GM04503 (cell line): ENCODE measurements at places on chromosomes 11 and 22.

DNA sequence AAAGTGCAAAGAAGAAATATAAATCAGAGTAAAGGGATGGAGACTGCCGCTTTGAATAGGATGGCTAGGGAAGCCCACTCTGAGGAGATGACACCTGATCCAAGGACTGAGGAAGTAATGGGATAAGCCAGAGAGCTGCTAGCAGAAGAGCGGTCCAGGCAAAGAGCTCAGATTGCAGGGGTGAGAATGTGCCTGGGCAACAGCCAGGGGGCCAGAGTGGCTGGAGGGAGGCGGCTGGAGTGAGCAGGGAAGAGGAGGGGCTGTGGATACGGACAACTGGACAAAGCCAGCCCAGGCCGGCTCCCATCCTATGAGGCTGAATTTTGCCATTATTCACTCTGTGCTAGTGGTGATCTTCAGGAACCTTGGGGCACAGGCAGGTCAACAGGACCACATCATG lies 360.3 kb upstream of the SYN3 start:
- DNase-seq = no peak

- no peak for DNase-seq
Measured at GRCh38 chr22:17741866-17742526, 32.3 kb downstream of the BID start.

- DNase-seq = no peak
Measured at GRCh38 chr11:106021181-106021966, 666 bp downstream of the MSANTD4 start.

GRCh38 chr22:32501836-32502752 lies 27.5 kb downstream of the FBXO7 start:
- no peak for DNase-seq

DNA sequence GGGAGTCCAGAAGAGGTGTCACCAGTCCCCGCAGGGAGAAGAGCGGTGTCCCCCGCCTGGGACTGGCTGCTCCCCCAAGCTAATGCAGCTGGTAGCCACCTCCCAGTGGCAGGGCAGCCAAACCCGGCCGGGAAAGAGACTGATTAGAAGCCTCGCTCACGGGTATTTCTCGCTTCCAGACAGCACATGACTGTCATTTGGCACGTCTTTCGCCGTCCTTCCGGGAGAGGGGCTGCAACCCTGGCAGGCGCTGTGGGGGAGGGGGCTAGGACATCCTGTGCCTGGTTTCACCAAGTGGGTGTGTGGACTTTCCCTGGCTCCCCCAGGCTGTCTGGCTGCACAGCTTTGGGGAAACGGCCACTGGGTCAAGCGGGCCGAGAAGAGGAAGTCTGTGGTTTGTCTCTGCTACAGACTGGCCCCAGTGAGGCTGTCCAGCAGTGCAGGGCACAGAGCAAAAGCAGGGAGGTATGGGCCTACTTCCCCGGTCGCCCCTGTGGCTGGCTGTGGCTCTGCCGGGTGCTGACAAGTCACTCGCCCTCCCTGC lies 3.8 kb downstream of the CD81 start:
- no peak for DNase-seq

DNA sequence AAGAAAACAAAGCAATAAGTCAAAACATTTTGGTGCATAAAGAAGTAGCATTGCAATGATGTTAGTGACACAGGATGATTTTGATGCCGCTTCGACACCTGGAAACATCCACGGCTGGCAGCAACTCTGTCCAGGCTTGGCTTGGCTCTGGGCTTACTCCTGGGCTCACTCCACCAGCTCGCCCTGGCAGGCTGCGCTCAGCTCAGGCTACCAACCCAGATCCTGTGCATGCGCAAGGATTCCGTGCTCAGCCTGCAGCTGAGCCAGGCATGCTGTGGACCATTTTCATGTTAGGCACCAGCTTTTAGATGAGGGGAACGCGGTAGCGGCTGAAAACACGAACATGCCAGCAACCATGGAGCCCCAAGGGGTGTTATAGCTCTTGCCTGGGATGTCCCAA lies 66.0 kb downstream of the SLC25A17 start:
- no peak for DNase-seq

DNA sequence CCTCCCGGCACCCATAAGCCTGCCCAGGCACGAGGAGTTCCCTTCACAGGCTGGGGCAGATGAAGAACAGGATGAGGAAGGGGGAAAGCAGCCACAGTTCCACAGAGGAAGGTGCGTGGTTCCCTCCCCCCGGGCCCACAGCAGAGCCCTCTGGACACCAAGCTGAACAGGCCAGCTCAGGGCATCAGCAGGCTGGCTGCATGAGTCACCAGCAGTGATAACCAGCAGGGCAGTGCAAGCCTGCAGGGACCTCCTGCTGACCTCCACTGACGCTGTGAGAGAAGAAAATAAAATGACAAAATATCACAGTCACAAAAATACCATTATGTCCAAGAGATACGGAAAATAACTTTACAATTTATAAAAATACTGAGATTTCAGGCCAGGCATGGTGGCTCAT lies 11.5 kb downstream of the RTL6 start:
- DNase-seq = no peak

GRCh38 chr11:64923944-64924909 lies at the start of gene PPP2R5B:
Gene PPP2R5B (plus strand): TSS chr11:64924689. CDS start chr11:64925735, 1,046 bp downstream.
- peak; percentile 77 for DNase-seq

GRCh38 chr11:71418643-71419042 lies 29.6 kb downstream of the DHCR7 start:
- DNase-seq = no peak

- DNase-seq = no peak
Measured at GRCh38 chr11:62538470-62539237, 8.0 kb downstream of the AHNAK start.

- DNase-seq = no peak
Measured at GRCh38 chr11:2726964-2727363, 27.2 kb upstream of the KCNQ1OT1 start.

GRCh38 chr11:70763606-70764005 lies 365.3 kb downstream of the CTTN start:
- peak; percentile 13 for DNase-seq

DNA sequence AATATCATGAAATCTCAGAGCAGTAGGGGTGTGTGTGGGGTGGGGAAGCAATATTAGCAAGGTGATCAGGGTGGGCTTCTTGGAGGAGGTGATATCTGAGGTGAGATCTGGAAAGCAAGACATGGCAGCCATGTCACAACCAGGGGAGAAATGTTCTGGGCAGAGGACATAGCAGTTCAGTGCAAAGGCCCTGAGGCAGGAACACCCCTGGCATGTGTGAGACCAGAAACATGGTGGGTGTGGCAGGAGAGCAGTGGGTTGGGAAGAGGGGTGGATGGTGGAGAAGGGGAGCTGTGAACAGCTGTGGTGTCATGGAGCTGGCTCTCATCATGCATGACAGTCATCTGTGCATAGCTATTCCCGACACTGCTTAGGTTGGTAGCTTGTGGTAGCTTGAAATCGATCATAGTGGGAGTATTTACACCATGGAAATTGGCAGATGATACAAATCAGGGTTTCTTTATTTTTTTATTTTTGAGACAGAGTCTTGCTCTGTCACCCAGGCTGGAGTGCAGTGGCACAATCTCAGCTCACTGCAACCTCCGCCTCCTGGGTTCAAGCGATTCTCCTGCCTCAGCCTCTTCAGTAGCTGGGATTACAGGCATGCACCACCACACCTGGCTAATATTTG lies 17.9 kb upstream of the MPPED1 start:
- DNase-seq = no peak

- no peak for DNase-seq
Measured at GRCh38 chr22:22010358-22010757, 27.8 kb upstream of the TOP3B start.

GRCh38 chr22:33325232-33326004 lies 267.2 kb upstream of the SYN3 start:
- no peak for DNase-seq

- no peak for DNase-seq
Measured at GRCh38 chr11:131744847-131745246, 374.4 kb downstream of the NTM start.

GRCh38 chr11:116112087-116112935 lies 608.1 kb upstream of the CADM1 start:
- DNase-seq = no peak

GRCh38 chr11:13220148-13220547 lies 57.4 kb upstream of the BMAL1 start:
- no peak for DNase-seq

GRCh38 chr11:18748766-18749365 lies 22.9 kb upstream of the IGSF22 start:
- no peak for DNase-seq

- DNase-seq = no peak
Measured at GRCh38 chr11:131656839-131657211, 286.4 kb downstream of the NTM start.

DNA sequence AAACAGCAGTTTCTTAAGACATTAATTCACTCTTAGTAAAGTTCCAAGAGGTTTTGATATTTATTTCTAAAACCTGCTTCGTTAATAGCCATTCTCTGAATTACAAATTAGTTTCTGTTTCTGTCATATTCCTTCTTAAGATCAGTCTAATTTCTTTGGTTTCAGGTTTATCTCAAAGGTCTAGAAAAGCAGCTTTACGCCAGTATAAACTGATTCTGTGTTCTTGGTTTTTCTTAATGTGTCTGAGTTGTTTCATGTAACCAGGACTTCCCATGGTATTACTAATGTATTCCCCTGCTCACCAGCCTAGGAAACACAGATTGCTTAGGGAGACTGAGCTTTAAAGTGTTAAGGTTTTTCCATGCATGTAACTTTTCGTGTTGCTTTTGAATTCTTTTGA lies 6.8 kb upstream of the ACY3 start:
- DNase-seq = no peak

DNA sequence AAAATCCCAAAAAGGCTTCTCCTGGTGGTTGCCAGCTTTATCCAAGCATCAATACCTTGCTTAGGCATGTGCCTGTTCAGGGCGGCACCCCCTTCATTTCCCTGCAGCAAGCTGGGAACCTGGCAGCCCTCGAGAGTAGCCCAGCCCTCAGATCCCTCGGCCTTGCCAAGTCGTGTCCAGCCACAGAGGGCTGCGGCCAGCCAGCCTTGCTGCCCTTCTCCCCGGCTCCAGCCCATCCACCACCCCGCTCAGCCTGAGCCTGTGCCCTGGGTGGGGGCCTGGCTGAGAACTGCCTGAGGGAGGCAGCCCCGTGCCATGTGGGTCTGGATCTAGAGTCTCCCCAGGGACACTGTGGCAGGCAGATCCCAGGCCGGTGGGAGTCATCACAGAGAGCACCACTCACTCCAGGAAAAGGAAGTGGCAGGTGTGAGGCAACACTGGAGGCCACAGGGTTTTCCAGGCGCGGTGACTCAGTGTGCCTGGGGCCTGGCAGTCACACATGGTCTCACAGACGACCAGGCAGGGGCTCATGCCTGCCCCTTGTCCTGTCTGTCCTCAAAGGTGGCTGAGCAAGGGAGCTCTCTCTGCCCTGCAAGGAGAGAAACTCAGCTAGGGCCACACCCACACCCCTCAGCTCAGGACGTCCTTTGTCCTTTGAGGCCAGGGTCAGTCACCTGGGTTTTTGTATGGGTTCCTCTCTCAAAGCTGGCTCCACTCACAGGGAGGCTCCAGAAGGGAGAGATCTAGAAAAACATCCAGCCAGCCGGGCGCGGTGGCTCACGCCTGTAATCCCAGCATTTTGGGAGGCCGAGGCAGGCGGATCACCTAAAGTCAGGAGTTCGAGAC lies 12.2 kb upstream of the CDC42BPG start:
- DNase-seq = no peak

DNA sequence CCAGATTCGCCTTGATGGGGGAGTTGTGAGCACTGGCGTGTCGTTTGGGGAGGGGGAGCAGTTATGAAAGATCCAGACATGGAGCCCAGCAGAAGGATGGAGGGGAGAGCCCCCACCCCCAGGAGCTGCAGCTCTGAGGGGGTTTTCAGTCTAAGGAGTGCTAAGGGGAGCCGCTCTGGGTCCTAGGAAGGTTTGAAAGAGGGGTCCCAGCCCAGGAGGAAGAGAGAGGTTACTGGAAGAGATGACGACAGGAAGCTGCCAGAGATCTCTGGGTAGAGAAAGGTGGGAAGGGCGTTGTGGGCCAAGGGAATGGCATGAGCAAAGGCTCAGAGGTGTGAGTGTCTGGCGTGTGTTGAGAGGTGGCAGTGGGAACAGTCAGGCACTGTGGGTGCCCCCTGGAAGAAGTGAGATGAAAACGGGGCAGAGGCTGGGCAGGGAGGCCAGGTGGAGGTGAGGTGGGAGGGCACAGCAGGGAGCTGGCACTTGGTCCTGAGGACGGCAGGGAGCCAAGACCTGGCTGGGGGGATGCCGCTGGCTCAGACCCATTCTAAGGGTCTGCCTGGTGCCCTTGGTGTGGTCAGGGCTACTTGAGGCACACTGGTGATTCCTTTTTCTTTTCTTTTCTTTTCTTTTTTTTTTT lies 1.8 kb downstream of the MGAT3 start:
- no peak for DNase-seq

DNA sequence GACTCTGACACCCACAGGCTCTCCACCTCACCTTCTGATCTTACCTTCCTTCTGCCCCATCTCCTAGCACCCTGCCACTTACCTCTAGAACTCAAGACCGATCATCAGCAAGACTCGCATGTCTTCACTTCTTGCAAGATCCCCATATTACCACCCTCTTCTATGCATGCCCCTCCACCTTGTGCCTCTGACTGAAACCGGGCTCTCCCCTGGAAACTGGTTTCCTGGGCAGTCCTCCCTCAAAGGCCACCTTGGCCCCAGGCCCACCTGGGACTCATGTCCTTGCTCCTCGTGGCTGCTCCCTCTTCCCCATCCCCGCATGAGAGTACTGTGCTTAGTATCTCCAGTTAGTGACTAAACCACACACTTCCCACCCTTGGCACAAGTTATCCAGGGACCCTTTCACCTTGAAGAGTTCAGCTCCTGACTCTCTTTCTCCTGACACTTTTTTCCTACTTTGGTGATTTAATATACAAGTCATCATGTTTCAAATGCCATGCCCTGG lies 136.7 kb downstream of the SPATA19 start:
- DNase-seq = no peak

GRCh38 chr11:117486059-117486458 lies 158.4 kb downstream of the CEP164 start:
- DNase-seq = no peak

GRCh38 chr22:30304495-30305244 lies 15.4 kb upstream of the CASTOR1 start:
- no peak for DNase-seq

- no peak for DNase-seq
Measured at GRCh38 chr11:767238-767637, 10.0 kb downstream of the GATD1 start.

- DNase-seq = no peak
Measured at GRCh38 chr22:41989246-41989645, 9.3 kb upstream of the WBP2NL start.

- peak; percentile 60 for DNase-seq
Measured at GRCh38 chr11:46050003-46050461, 71.2 kb downstream of the PHF21A start.

DNA sequence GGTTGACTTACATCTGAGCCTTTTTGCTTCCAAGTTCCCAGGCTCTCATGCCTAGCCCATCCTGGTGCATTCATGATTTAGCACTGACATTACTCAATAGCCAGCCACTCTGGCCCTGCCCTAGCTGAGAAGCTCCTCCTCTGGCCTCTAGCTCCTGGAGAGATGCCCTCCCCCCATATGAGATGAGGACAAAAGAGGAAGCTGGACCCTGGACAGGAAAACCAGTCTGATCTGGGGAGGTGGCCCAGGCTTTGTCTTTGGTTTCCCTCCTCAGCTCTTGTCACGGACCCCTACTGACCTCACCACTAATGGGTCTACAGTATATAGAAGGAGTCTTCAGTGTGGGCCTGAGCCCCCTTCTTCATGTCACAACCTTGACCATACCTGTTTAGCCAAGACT lies 3.0 kb downstream of the RHOG start:
- DNase-seq = peak; percentile 14
